Astrocyte (in vitro differentiated cells and primary cell): ENCODE measurements at places on chromosomes 4 and X.
A peak's percentile ranks its signal among the peaks of the same experiment; 100 is the strongest.

- peak; percentile 54 for DNase-seq
These were observed 3.2 kb upstream of the NEK1 start for GRCh38 chr4:169615467-169616106.

GRCh38 chr4:101114936-101115372 lies 232.4 kb downstream of the PPP3CA start:
- DNase-seq, result peak; percentile 79

DNA sequence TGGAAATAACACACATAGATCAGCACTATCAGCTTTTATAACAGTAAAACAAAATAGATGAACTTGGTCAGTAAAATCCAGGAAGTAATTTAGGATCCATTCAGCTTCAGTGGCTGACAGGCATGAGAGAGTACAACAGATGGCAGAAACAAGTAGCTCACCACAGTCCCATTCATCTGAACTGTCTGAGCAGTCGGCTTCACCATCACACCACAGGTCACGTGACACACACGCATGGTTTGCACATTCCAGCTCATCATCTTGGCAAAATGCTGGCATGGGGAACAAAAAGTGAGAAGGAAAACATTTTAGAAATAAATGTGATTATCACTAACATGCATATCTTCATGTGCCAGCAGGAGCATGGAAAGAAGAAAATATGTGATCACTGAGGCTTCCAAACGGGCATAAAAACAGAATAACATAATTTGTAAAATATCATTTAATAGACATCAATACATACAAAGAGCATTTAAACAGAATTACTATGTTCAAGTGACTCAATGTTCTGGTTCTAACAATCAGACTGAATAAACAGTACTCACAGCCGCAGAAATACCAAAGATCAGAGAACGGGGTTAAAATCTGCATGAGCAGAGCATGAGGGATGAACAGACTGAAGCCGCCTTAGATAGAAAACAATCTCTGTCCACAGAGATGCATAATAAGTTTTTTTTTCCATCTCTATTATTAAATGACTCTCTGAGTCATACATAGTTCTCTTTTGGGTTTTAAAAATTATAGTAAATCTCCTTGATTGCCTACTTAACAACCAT lies 158.1 kb downstream of the ATP10D start:
- DNase-seq, result peak; percentile 92

DNA sequence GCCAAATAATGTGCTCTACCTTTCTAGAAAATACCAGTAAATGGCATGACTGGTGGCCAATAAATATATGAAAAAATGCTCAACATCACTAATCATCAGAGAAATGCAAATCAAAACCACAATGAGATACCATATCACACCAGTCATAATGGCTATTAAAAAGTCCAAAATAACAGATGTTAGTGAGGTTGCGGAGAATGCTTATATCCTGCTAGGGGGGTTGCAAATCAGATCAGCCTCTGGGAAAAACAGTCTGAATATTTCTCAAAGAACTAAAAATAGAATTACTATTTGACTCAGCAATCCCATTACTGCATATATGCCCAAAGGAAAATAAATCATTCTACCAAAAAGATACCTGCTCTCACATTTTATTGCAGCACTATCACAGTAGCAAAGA lies 115.1 kb downstream of the RASGEF1B start:
- no peak for DNase-seq

GRCh38 chr4:181312066-181312465 lies 931.1 kb upstream of the TENM3 start:
- DNase-seq, result no peak

GRCh38 chr4:188275686-188276085 lies 136.4 kb downstream of the TRIML1 start:
- no peak for DNase-seq

- DNase-seq, result peak; percentile 44
These were observed 1532.4 kb upstream of the TENM3 start for GRCh38 chr4:180710628-180711337.

DNA sequence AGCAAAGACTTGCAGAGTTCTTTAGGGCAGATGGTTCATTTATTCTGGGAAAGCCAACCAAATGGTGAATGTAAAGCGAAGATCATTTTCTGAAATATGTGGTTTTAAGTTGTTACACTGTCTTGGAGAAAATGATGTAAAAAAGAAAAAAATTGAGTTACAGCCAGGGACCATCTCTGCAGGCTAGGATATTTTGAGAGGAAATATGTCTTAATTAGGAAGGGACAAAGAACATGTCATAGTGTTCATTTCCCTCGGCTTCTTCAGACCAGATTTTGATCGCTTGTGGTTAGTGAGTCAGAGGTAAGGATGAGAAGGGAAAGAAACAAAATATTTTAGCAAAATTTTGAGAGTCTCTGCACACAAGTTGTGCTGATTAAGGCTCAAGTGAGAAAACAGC lies 59.0 kb upstream of the C1QTNF7 start:
- peak; percentile 64 for DNase-seq

DNA sequence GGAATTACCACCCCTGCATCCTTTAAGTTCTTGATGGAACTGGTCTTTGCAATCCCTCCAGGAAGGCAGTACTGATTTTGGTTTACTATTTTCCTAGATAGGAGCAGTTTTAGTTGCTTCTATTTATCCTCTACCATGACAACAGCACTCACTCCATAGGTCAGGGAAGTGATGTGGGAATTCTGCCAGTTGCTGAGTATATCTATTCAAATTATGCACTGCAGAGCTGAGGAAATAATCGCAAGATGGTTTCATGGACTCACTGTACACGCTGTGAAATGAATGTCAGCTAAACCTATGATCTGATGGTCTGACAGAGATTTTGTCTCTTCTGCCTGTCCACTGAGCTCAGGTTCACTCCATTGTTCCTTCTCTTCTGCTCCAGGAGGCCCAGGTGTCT lies 135.8 kb downstream of the FAAH2 start:
- no peak for DNase-seq

DNA sequence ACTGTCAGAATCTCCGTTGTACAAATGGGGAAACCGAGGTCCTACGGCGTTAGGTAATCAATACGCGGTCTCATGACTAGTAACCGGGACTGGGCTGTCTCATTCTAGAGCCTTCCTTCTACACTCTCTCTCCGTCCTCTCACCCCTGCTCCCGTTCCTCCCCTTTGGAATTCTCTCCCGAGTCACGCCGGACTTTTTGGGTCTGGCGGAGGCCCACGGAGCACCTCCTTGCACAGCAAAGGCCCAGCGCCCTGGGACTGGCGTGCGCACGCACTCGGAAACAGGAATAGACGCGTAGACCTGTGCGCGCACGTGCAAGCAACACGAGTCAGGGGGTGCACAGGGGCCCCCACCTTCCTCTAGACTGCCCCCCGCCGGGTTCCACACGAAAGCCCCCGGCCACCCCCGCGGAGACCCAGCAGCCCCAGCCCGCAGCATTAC lies 361 bp downstream of the QDPR start:
- peak; percentile 31 for DNase-seq

DNA sequence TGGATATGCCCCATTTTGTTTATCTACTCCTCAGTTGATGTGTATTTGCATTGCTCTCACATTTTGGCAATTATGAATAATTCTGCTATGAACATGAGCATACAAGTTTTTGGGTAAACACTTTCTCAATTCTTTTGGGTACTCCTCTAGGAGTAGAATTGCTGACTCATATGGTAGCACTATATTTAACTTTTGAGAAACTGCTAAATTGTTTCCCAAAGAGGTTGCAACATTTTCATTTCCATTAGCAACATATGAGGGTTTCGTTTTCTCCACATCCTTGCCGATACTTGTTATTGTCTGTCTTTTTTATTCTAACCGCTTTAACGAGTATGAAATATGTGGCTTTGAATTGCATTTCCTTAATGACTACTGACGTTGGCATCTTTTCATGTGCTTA lies 185.4 kb downstream of the TSPAN5 start:
- no peak for DNase-seq

- DNase-seq, result no peak
These were observed 189.5 kb downstream of the CENPC start for GRCh38 chr4:67355806-67356205.

GRCh38 chr4:71272976-71273375 lies 65.8 kb upstream of the SLC4A4 start:
- no peak for DNase-seq

- DNase-seq, result peak; percentile 23
These were observed 11.7 kb upstream of the FAT4 start for GRCh38 chr4:125303058-125303457.

GRCh38 chrX:138708268-138708667 lies 3.2 kb downstream of the FGF13 start:
- peak; percentile 52 for DNase-seq

- no peak for DNase-seq
These were observed 15.3 kb downstream of the HELQ start for GRCh38 chr4:83440148-83440814.

DNA sequence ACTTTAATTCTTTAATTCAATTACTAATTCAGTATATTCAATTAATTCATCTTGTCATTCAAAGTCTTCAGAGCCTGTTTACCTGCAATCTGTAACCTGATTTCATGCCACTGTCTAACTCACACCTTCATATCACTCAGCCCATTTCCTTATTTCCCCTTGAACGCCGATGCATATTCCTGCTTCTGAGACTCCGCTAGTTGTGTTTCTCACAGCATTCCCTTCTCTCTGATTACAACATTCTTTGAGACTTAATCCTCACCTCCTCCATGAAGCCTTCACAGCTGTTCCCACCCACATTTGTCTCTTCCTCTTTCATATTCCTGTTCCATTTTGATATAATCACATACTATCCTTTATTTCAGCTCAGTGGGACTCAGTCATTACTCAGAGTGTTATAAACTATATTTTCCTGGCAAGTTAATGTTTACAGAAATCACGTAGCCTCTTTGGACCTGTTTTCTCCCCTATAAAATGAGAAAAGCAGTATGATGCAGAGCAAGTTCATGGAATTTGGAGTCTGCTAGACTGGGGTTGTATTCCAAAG lies 69.0 kb downstream of the MAP9 start:
- no peak for DNase-seq

DNA sequence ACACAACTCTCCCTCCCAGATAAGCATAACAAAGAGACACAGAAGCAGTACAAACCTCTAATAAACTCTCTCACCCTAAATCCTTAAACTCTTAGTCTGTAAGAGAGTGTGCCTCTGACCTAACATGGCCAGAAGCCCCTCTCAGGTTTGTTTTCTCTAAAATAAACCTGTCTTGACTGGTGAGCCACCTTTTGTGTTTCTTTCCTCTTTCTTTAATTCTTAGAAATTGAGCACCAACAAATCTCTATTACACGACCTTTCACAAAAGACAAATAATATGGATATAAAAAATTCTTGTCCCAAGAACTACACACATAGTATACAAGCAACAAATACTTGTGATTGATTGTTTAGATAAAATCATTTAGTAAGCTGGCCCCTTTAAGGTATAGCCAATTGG lies 573.7 kb downstream of the EPHA5 start:
- no peak for DNase-seq

GRCh38 chrX:116277351-116278225 lies 107.0 kb downstream of the AGTR2 start:
- DNase-seq, result no peak

DNA sequence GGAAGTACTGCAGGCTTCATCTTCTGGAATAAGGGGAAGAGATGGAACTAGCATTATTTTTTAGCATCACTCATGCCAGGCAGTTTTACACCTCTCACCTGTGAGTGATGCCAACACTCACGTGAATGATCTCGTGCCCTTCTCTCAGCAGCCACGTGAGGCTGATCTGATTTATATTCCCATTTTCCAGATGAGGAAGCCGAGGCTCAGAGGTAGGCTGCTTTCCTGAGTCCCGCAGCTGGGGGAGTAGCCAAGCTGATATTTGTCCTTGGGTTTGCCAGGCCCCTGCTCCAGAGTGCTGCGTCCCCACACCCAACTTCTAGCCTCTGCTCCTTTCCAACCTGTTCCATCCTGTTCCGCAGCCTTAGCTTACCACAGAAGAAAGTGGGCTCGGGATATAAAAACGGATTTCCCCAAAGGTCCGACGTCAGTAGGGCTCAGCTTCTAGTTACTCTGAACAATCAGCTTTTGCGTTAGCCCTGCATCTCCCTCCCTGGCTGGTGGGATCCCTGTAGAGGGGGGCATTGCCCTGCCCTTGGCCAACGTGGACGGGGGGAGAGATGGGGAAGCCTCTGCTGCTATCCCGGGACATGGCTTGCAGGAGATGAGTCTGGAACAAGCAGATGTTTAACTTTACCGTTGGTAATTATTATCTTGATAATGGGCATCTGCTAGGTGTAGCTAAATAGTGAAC lies 9.3 kb downstream of the EVC start:
- DNase-seq, result no peak

- no peak for DNase-seq
These were observed 169.2 kb downstream of the FRAS1 start for GRCh38 chr4:78226279-78226678.

GRCh38 chr4:172698256-172698655 lies 470.4 kb upstream of the GALNT7 start:
- no peak for DNase-seq

DNA sequence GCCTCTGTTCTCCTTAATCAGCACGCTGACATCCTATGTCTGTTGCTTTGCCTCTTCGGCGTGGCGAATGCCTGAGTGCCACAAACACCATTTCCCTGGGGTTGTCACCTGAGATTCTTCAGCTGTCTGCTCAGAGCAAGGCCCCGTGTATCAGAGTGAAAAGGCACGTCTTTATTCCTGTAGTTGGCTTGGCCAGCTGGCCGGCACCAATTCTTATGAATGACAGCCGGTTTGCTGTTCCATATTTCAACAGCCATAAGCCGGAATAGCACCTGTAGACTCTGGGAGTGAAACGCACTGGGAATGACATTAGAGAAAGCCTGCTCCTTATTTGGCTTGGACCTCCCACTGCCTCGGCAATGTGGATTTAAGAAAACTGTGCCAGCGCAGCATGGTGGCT lies 89.3 kb downstream of the MGST2 start:
- DNase-seq, result no peak

GRCh38 chrX:137574102-137574783 lies 8.3 kb downstream of the ZIC3 start:
- no peak for DNase-seq

DNA sequence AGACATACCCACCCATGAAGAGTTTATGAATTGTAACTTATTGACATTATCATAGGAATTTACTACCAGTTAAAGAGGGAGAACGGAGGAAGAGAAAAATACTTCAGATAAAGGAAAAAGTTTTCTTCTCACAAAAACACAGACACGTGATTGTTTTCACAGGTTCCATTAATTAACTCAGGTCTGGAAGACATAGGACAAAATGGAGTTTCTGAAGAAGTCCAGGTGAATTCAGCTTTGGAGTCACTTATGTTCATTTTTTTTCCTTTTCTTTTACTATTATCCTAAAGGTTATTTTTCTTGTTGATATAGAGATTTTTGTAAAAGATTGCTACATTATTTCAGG lies 20.5 kb downstream of the NIPAL1 start:
- no peak for DNase-seq
